ENCODE measurements at places on chromosomes 2 and 18.

DNA sequence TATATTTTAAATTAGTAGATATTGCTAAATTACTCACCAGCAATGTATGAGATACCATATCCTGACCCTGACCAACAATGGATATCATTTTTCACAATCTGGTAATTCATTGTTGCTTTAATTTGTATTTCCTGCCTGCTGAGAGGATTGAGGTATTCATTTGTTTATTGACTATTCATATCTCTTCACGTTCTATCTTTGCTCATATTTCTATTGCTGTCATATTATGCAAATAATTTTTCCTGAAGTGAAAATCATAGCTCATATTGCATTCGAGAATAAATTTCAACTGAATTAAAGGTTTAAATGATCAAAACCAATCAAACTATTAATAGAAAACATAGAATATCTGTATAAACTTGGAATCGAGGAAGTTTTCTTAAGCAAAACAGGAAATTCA lies 31.0 kb downstream of the INO80D start:
- DNase-seq, result no peak

DNA sequence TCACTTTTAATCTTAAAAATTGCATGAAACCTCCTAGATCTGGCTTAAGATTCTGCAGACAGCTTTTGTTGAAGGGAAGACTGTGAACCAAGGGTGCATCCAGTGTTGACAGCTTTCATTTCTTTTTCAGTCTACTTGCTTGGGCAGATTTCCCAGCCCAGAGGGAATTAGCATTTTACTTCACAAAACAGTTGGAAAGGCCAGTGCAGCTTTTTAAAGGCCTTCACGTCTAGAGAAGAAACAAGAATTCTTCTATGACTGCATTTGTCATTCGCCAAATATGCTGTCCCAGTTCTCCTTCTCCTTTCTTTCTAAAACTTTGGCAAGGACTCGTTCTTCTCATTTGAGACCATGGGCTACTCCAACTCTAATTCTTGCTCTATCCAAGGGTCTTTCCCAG lies 17.4 kb downstream of the NTSR2 start:
- no peak for DNase-seq

DNA sequence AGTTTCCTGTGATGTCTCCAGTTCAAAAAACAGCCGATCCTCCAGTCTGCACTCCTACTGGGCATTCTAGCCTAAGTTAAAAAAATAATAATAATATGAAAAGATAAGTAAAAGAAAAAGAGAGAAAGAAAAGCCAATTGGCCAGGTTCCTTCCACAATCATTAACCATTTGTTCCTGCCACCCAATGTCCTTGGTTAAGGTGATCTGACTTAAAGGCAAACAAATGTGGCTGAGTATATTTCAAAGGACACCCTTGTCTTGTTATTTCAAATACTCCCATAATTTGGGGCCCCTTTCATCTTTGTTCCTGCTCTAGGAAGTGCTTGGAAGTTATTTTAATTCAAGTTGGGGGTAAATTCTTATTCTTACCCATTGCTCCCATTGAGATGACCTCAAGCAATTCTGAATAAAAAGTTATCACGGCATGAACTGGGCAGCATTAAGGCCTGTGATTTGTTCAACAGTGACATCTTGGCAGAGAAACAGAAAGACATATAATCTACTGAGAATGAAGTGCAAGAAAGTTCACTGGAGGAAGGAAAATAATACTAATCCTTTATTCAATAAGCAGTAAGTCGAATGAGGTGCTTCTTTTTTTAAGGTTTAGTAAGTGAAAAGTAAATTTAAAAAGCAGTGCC lies 1054.5 kb upstream of the FANCL start:
- no peak for DNase-seq

DNA sequence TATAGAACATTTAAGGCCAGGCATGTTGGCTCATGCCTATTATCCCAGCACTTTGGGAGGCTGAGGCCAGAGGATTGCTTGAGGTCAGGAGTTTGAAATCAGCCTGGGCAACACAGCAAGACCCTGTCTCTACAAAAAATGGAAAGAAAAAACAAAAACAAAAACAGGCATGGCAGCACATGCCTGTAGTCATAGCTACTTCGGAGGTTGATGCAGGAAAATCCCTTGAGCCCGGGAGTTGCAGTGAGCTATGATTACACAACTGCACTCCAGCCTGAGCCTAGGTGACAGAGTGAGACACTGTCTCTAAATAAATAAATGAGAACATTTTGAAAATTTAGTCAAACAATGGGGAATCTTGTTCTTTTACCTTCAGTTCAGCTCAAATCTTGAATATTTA lies 12.1 kb upstream of the YES1 start:
- DNase-seq, result no peak

DNA sequence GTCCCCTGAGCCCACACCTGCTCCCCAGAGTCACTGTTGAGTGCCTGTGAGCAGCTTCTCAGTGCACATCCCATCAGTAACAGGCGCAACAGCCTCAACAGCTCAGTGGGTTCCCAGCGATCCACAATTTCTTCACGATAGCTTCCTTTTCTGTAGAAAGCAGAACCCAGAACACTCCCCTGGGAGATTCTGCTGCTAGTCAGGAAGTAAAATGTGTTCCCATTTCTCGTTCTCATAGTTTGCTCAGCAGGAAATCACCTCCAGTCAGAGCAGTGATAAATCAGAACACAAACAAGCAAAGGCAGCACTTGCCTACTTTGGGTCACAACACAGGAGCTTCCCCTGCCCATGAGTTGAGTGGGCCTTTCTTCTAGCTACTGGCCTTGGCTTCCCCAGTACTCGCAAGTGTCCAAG lies 48.9 kb upstream of the ATG16L1 start:
- no peak for DNase-seq

DNA sequence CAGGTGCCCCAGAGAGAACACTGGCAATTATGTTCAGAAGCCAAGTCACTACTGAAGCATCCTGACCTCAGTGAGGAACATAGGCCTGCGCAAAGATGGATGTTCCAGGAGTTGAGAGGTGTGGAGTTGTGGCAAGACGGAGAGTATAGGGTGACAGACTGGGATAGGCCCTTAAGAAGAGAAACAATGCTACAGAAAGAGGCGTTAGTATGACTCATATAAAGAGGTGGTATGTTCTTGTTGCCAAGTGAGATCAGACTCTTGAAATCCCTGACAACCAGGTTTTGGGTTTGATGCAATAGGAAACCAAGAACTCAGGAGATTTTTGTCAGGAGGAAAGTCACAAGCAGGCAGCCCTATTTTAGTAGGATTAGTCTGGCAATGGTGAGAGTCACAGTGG lies 185.6 kb downstream of the RIT2 start:
- no peak for DNase-seq

DNA sequence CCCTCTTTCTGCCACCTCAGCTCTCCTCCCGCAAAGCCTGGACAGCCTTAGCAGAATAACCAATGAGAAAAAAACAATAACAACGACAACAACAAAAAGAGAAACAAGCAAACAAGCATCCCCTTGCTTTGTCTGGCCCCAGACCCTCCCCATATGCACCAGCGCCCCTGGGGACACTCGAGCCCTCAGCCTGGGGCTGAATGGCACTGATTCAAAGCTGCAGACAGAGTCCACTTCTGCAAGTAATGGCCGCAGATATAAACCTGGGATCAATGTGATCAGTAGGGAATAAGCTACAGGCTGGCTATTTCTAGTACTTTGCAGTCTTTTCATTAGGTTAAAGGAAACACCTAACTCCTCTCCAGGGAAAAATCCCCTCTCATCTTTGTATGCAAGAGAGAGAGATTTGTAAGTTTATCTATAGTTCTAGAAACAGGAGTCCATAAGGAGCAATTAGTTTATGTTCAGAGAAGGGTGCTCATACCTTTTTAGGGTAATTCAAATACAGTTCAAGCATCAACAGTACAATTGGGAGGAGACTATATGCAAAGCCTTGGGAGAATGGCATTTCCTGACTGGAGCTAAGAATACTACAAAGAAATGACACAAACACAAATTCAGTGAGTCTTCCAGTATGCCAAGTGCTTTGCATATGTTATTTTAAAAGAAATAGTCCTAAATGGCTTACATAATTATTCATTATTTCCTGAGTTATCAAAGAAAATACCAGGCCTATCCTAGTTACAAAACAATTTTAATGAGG lies 122.3 kb upstream of the DDX18 start:
- DNase-seq, result no peak

DNA sequence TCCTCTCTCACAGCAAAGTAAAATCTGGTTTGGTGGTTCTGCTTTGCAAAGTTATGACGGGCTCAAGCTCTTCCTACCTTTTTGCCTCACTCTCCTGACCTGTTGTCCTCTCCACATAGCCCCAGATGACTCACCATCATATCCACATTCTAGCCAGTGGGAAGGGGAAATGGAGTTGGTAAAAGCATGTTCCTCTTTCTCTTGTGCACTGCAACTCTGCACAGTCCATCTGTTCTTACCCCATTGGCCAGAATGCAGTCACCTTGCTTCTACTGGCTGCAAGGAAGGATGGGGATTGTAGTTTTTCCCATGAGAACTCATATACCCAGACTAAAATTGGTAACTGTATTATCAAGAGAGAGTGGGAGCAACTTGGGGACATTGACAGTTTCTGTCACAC lies 50.4 kb upstream of the SMIM21 start:
- DNase-seq, result no peak

GRCh38 chr2:180150606-180151005 lies 143.5 kb upstream of the CWC22 start:
- no peak for DNase-seq

GRCh38 chr2:44817673-44818335 lies 123.7 kb upstream of the SIX3 start:
- no peak for DNase-seq

GRCh38 chr18:31723639-31723989 lies 37.1 kb downstream of the SLC25A52 start:
- no peak for DNase-seq

DNA sequence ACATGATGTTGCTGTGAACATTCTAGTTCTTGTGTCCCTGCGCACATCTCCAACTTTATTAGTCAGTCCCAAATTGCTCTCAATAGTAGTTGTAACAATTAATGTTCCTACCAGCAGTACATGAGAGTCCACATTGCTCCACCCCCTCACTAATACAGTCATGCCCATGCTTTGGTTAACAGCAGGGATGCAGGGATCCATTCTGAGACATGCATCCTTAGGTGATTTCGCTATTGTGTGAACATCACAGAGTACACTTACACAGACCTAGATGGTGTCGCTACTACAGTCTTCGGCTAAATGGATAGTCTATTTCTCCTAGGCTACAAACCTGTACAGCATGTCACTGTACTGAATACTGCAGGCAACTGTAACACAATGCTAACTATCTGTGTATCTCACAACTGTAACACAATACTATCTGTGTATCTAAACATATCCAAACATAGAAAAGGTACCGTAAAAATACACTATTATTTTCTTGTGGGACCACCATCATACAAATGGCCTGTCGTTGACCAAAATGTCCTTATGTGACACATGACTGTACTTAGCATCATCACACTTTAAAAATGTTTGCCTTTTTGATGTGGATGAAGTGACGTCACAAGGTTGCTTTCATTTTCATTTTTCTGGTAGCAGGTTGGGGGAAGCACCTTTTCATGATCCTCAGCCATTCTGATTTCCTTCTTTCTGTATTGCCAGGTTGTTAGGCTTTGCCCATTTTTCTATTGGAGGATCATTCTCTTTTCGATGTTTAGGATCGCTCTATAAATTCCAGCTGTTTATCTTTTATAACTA lies 82.9 kb upstream of the RNF152 start:
- DNase-seq, result no peak

DNA sequence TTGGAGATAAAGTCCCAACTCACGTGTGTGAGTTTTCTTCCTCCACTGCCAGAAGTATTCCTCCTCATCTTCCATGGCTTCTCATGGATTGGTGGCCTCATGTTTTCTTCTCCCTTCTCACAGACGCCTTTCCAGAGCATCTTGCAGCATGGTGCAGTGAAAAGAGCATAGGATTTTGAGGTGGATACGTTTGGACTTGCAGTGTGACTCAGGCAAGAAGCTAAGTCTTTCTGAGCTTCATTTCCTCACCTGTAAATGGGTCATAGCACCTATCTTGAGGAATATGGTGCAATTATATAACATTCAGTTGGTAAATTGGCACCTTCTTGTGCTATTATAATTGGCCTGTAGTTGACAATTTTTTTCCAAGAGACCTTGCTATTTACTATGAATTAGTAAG lies 247.6 kb downstream of the RDH14 start:
- DNase-seq, result no peak

DNA sequence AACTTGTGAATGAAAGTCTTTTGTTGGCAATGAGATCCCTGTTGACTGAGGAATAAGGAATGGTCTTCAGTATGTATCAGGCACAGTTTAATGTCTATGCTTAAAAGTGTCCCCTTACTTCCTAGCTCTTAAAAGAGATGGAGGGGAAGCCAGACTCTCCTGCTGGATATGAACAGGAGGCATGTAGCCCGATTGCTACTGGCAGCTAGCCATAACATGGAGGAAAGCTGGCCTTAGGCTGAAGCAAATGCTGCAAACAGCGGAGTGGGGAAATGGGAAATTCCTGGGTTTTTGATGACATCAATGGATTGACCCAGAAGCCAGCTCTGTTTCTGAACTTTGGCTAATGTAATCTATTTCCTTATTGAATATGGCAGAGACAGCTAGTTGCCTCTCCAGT lies 266.1 kb downstream of the SLC4A3 start:
- no peak for DNase-seq

GRCh38 chr2:59885541-59885940 lies 667.9 kb downstream of the BCL11A start:
- no peak for DNase-seq

DNA sequence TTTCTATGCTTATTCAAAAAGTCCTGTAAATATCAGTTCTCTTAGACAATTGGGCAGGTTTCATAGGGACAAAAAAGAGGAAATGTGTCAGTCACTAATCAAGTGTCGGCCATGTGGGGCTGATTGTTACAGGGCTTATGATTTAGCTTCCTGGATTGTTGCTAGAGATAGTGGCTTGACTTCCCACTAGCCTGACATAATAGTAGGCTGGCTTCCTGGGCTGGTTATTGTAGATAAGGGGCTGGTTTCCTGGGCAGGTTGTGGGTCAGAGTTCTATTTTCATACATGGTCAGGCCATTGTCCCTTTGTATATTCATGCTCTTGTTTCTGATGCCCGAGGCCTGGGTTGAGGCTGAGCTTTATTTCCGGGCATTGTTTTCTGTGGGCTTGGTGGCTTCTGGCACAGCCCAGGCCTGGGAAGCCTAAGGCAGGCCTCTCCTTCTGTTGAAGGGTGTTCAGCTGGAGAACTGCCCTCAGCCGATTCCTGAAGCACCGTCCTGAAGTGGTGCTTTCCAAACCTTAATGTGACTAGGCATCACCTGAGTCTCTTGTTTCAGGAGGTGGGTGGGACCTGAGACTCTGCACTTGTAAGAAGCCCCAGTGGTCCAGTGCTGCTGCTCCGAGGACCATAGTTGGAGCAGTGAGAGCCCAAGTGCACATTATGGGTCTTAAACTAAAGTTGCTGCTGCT lies 37.0 kb downstream of the CD8B2 start:
- DNase-seq, result no peak

Data from NCI-H510A (cell line).